ENCODE measurements at places on chromosomes 12 and 14.

DNA sequence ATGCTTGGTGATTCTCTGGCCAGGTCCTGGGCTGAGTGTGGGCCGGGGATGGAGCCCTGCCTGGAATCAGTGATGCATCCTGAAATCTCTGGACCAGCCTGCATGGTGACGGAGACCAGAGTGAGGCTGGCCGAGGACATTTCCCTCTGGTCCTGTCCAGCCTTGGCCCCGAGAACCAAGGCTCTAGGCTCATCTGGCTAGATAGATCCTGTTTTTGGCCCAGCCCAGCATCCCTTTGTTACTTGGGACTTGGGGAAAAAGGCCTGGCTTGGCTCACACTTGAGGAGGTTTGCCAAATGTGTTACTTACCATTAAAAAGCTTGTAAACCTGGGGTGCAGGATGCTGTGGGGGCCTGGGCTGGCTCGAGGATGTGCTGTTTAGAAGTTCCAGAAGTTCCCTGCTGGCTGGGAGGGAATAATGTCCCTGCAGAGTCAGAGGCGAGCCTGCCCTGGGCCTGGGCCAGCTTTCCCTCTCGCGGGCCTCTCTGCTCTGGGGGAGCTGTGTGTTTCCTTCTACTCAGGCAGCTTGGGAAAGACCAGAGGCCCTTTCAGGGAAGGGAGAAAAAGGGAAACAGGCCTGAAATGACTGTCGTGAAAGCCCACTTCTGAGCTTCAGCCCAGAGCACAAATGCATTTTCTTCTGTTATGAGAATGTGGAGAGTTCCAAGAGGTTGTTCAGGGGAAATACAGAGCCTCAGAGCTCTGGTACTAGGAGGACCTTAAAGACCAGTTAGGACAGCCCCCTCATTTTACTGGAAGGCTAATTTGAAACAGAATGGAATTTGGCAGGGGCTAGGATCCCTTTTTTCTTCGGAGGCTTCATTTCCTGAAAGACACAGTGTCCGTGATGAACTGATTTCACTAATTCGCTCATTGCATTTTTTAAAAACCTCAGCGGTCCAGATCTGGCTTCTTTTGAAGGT, 47.2 kb upstream of the CTDSP2 start:
- no peak for DNase-seq

DNA sequence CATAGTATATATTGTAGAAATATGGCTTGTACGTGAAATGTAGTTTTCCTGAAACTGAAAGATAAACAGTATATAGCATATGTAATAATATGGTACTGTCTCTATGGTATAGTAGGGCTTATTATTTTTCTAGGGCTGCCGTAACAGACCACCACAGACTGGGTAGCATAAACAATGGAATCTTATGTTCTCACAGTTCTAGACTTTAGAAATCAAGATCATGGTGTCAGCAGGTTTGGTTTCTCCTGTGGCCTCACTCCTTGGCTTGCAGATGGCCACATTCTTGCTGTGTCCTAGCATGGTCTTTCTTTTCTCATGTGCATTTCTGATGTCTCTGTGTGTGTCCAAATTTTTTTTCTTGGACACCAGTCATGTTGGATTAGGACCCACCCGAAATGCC, 155.8 kb downstream of the TMTC2 start:
- DNase-seq, result no peak

GRCh38 chr14:100096656-100097055, 31.4 kb downstream of the EVL start:
- no peak for DNase-seq

- no peak for DNase-seq
Observed at GRCh38 chr12:77894556-77894955, 63.9 kb downstream of the NAV3 start.

- DNase-seq, result no peak
Observed at GRCh38 chr14:53610947-53611346, 345.7 kb downstream of the BMP4 start.
